ENCODE measurements at places on chromosomes 4 and X.

DNA sequence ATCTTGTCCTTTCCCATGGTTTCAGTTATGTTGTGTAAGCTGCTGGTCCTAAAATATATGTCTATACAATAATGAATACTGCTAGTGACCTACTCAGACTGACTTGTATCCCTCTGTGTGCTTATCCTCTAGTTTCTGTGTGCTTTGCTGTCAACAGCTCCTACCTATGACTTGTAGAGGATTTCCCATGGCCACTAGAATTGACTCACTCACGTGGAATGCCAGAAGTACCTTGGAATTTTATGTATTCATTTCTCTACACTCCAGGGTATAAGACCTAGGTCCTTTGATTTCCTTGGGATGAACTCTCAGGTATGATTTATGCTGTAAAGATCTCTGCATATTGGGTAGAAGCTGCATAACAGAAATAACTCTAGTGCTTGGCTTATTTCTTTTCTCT lies 279.9 kb upstream of the SLIT2 start:
- H3K27me3 ChIP-seq: no peaks in the 10 kb centered on the region
- no peaks in the 10 kb centered on the region for H3K4me1 ChIP-seq
- DNase-seq: no peak
- H3K27ac ChIP-seq: no peak overlapping the region
- H3K4me3 ChIP-seq: no peak overlapping the region

GRCh38 chrX:46627062-46627461 lies 53.5 kb downstream of the CHST7 start:
- H3K27ac ChIP-seq: no peak overlapping the region
- H3K4me3 ChIP-seq: no peak overlapping the region
- H3K4me1 ChIP-seq: peaks cover 36% of the 10 kb centered on the region
- peaks cover 31% of the 10 kb centered on the region for H3K36me3 ChIP-seq
- no peak for DNase-seq

GRCh38 chr4:61200187-61200915 lies at the start of gene ADGRL3:
Gene ADGRL3, plus strand, starts transcription at chr4:61200326.
- H3K27me3 ChIP-seq: peaks cover 46% of the 10 kb centered on the region
- DNase-seq: no peak
- peaks cover 2% of the 10 kb centered on the region for H3K36me3 ChIP-seq
- no peak within 1 kb of the TSS for H3K27ac ChIP-seq

DNA sequence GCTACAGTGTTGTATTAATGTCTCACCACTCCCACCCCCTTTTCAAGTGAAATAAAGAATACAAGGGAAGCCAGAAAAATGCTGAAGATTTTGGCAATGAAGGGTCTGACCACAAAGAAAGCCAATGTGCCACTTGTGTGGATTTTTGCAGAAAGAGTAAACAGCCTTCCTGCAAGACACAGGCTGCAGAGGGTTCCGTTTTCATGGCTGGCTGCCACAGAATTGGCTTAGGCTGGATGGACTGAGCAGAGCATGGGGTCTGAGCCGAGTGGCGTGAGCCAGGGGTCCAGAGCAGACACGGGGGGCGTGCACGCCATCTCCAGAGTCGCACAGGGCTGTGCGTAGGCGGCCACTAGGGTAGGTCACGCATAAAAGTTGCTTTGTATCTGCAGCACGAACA lies 69.2 kb downstream of the MTNR1A start:
- peaks cover 2% of the 10 kb centered on the region for H3K36me3 ChIP-seq
- DNase-seq: no peak

DNA sequence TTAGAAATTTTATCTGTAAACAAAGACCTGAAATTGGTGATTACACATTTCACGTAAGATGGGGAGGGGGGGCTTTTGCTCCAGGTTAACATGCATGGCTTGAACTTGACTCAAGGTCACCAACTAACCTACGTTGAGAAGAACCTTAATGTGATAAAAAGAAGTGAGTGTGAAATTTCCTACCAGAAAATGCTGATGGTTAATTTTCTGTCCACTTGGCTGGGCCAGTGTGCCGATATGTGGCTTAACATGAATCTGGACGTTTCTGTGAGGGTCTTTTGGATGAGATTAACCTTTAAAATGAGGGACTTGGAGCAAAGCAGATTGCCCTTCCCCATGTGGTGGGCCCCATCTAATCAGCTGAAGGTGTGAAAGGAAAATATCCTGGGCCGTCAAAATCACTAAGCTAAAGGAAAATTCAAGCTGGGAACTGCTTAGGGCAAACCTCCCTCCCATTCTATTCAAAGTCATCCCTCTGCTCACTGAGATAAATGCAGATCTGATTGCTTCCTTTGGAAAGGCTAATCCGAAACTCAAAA lies 107.3 kb upstream of the ENPP6 start:
- no peak for DNase-seq
- H3K36me3 ChIP-seq: no peaks in the 10 kb centered on the region
- peaks cover 42% of the 10 kb centered on the region for H3K4me1 ChIP-seq
- no peak overlapping the region for H3K4me3 ChIP-seq
- H3K27me3 ChIP-seq: no peaks in the 10 kb centered on the region
